ENCODE measurements at places on chromosomes 2 and 18.

GRCh38 chr18:2716394-2717326 is 61.1 kb downstream of the SMCHD1 start:
- no peak for DNase-seq

- no peak for DNase-seq
These were observed 176.3 kb downstream of the PIK3C3 start for GRCh38 chr18:42131066-42131929.

DNA sequence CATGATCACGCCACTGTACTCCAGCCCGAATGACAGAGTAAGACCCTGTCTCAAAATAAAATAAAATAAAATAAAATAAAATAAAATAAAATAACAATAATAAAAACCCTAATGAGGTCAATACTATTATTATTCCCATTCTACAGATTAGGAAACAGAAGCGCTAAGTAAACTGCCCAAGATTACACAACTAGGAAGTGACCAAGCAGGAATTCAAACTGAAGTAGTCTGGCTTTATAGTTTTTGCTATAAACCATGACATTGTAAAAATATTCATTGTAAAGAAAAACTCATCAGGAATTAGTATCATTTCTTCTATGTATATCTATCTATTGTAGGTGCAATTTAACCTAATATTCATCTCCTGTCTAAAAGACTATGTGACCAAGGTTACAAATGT is 1.2 kb downstream of the PLEKHM3 start:
- DNase-seq = no peak

DNA sequence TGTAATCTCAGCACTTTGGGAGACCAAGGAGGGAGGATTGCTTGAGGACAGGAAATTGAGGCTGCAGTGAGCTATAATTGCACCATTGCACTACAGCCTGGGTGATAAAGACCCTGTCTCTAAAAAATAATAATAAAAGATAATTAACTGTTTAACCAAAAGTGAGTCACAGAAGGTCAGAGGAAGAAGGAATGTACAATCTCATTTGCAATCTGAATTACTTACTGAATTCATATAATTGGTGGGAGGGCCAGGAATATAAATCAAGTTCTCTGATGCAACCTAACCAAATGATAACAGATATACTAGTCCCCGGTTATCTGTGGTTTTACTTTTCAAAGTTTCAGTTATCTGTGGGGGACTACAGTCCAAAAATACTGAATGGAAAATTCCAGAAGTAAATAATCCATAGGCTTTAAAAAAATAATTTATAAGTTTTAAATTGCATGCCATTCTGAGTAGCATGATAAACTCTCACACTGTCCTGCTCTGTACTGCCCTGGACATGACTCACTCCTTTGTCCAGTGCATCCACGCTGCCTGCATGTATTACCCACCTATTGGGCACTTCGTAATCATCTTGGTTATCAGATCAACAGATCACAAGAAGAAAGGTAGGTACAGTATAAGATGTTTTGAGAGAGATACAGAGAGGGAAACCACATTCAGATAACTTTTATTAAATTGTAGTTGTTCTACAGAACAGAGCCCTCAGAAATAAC is 12.8 kb upstream of the MATN3 start:
- no peak for DNase-seq

DNA sequence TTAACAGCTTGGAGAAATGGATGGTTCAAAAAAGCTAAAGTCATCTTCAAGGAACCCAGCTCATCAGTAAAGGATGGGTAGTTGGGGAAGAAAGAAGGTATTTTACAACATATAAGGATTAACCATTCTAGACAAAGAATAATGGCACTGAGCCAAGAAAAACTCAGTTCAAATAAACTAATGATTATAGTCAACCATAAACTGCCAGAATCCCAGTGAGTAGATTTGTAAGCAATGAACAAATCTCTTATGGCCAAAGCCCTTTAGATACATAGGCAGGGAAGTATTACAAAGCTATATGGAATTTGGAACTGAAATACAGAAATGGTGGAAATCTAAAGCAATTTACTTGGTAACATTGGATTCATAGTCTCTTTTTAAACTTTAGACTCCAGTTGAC is 92.4 kb upstream of the ZFP36L2 start:
- DNase-seq = no peak

DNA sequence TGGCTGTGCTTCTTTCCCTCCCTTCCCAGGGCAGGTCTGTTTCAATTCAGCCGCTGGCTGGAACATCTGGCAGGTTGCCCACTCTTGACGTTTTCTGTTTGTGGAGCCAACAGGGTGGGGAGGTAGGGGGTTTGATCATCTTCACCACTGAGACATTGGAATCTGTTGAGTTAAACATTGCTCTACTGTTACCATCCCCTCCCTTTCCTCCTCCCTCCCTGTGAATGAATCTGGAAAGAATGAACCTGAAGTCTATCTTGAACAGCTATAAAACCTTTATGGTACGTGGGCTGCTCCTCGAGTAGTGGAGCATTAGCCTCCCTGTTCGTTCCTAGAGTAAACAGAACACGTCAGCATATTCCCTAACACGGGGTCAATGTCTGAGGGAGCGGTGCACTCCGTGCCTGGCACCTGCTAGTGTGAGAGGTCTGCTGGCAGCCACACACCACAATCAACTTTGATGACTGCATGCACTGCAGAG is 249.9 kb upstream of the RBBP8 start:
- no peak for DNase-seq

- no peak for DNase-seq
These were observed 197.3 kb upstream of the STK17B start for GRCh38 chr2:196368546-196369225.
